IPS-NIHi11 (cell line): ENCODE measurements at places on chromosomes 2 and 18.

DNA sequence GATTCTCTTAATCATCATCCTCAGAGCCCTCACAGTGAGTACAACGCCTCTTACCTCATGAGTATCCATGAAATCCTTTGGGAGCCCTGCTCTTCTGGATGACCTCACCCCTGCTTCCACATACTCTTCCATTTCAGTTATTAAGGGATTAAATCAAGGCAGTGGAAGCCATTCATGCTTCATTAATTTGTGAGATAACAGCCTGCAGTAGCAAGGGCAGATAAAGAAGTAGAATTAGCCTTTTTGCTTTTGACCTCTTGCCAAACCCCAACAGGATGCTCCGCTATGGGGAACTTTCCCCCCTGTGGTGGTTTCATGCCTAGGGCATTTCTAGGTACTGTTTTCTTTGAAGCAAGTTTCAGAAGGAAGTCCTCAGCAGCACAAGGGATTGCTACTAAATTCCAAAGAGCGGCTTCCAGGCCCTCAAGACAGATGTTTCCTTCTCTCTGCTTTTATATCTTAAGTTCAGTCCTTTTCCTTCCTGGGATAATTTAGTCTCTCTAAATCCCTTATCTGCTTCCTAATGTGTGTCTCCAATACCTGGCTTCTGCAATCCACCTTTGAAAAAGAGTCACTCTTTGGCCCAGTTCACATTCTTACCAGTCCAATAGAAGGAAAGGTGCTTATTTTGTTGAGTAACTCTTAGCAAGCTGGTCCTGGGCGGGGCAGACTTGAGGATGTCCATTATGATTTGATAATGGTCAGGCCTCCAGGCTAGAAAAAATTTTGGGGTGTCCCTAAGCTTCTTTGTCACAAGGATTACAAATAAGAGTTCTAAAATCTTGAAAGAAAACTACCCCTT is 76.9 kb downstream of the MYO1B start:
- DNase-seq, result peak; percentile 22

GRCh38 chr2:27756544-27757498 is 14.7 kb upstream of the MRPL33 start:
- DNase-seq, result no peak

- DNase-seq, result no peak
Measured at GRCh38 chr2:187875261-187876141, 321.3 kb upstream of the TFPI start.

DNA sequence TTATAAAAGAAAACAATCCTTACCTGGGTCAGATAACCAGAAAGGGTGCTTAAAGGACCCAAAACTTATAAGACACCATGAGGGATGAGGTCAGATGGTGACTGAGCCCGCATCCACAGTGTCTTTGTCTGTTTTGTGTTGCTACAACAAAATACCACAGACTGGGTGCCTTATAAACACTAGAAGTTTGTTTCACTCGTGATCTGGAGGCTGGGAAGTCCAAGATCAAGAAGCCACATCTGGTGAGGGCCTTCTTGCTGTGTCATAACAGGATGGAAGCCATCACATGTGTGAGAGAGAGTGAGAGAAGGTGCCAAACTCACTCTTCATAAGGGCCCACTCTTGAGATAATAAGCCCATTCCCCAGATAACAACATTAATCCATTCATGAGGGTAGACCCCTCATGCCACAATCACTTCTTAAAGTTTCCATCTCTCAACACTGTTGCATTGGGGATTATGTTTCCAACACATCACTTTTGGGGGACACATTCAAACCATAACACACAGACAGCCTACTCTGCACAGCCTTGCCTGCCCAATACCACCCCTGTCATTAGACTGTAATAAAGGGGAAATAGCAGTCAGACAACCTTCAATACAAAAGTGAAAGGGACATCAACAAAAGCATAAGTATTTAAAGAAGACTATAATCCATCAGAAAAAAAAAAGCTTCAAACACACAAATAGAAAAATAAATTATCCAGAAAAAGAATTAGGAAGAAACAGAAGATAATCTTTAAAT is 249.8 kb downstream of the ANAPC1 start:
- DNase-seq, result no peak
